Upper lobe of right lung (tissue), 1 donor: ENCODE measurements at places on chromosomes 7 and 10. TPM values are rescaled to one million over a fixed set of nuclear protein-coding genes. Genes with fewer than 3 reads are reported as not detected.

DNA sequence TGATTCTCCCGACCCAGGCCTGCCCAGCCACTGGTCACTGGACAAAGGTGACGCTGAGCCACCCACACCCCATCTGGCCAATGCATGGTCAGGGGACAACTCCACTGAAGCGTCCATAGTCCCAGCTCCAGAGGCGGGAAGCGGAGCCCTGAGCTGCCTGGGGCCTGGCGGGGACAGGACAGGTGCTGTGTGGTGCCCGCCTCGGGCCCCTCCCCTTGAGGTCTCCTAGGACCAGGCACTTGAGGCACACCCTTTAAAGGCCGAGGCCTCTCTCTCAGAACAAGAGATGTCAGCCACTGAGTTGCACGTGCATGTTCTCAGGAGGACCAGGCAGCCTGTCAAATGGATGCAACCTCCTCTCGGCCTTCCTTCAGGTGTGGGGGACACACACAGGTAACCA, 52.5 kb upstream of the PPP2R2D start:
- no peak overlapping the region for H3K4me3 ChIP-seq
- peak; percentile 45 for DNase-seq
- H3K36me3 ChIP-seq, result no peaks in the 10 kb centered on the region
- H3K4me1 ChIP-seq, result no peaks in the 10 kb centered on the region

GRCh38 chr10:46323176-46323575, 36.4 kb downstream of the ANTXRL start:
- no peak for DNase-seq
- H3K36me3 ChIP-seq, result no peaks in the 10 kb centered on the region
- no peak overlapping the region for H3K27ac ChIP-seq
- H3K27me3 ChIP-seq, result no peaks in the 10 kb centered on the region
- no peak overlapping the region for H3K4me3 ChIP-seq

STEAP2 gene
- 11.5 TPM for total RNA-seq

GRCh38 chr10:63977329-63977923, 456.2 kb downstream of the REEP3 start:
- no peaks in the 10 kb centered on the region for H3K4me1 ChIP-seq
- no peak overlapping the region for H3K27ac ChIP-seq
- no peaks in the 10 kb centered on the region for H3K36me3 ChIP-seq
- no peaks in the 10 kb centered on the region for H3K27me3 ChIP-seq

DNA sequence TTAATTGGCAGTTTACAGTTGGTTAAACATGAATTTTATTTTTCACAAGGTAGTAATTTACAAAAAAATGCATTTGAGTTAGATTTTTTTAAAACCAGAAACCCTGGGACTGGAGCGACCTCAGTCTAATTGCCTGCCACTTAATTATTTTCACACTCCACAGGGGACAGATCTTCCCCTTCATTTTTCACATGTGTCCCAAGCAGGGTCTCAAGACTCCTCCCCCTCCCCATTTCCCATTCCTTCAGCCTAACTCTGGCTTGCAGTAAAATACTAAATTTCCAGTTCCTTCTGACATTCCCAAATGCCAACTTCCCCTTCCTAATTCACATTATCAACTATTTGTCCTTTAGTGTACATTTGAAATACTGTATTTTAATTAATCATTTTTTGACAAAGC, 948 bp downstream of the ZNF138 start:
- DNase-seq, result no peak
- no peaks in the 10 kb centered on the region for H3K27me3 ChIP-seq
- peaks cover 8% of the 10 kb centered on the region for H3K4me1 ChIP-seq
- H3K36me3 ChIP-seq, result peaks cover 12% of the 10 kb centered on the region
- H3K27ac ChIP-seq, result no peak overlapping the region

LRRN3 gene
- 8.9 TPM for total RNA-seq
